Astrocyte (in vitro differentiated cells and primary cell): ENCODE measurements at places on chromosomes 2 and 18.
A peak's percentile ranks its signal among the peaks of the same experiment; 100 is the strongest.

DNA sequence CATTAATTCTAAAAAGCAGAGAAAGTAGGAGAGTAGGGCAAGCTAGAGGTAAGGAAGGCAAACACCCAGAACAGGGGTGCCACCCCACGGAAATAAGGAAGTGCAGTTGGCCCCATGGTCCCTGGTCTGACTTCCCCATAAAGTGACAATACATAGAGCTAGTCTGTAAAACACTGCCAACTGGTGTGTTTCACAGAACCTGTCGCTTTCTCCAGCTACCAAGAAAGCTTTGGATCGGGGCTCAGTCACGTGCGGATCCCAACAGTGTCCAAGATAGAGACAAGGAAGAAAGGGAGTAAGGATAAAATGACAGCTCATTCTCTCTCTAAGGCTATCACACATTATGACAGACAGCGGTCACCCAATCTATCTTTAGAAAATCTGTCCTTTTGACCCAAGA is 36.4 kb downstream of the TBC1D8 start:
- DNase-seq: no peak

DNA sequence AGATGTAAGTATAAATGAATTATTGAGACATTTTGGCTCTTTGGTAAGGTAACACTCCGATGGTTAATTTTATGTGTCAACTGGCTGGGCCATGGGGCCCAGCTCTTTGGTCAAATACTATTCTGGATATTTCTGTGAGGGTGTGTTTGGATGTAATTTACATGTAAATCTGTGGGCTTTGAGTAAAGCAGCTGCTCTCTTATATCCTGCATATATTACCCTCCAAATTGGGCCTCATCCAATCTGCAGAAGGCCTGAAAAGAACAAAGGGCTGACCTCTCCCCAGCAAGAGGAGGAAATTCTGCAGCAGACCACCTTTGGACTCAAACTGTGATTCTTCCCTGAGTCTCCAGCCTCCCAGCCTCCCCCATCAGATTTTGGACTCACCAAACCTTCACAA is 464.1 kb downstream of the PLCL1 start:
- no peak for DNase-seq

DNA sequence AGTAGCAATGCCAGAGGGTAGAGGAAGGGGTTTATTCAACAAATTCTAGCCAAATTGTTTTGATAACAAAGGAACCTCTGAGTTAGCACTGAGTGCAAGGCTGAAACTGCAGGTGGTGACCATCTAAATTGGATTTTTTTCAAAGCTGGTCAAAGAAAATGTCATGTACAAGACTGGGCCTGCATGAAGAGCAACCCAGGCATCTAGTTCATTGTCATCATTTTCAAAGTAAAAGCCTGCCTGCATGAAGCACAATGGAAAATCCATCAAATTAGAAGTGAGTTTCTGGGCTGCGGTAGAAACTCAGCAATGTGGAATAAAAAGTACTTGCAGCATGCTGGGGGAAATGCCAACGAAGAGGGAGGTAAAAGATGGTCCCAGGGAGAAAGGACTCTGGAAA is 80.8 kb upstream of the PPP1CB start:
- DNase-seq: no peak

GRCh38 chr2:102839668-102840388 is 78.0 kb downstream of the TMEM182 start:
- peak; percentile 8 for DNase-seq

- DNase-seq: no peak
Observed at GRCh38 chr18:46190667-46191066, 86.5 kb downstream of the HAUS1 start.

DNA sequence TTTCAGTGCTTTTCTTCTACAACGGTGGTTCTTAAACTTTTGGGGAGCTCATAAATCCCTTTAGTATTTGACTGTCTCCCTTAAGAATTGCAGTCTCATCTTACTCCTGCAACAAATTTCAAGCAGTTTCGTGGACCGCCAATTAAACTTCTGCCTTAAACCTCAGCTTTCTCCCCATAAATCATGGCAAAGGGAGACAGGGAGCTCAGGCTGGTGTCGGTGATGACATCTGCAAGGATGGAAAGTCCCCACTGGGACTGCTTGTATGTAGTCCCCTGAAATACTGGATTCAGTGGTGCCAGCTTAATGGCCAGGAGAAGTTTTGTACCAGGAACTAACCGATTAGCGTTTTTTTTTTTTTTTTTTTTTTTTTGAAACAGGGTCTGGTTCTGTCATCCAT is 148.7 kb upstream of the ITGA6 start:
- no peak for DNase-seq

GRCh38 chr2:206990360-206990759 is 51.0 kb downstream of the CPO start:
- DNase-seq: peak; percentile 38

- DNase-seq: no peak
Observed at GRCh38 chr2:7604456-7604855, 687.2 kb downstream of the RNF144A start.

DNA sequence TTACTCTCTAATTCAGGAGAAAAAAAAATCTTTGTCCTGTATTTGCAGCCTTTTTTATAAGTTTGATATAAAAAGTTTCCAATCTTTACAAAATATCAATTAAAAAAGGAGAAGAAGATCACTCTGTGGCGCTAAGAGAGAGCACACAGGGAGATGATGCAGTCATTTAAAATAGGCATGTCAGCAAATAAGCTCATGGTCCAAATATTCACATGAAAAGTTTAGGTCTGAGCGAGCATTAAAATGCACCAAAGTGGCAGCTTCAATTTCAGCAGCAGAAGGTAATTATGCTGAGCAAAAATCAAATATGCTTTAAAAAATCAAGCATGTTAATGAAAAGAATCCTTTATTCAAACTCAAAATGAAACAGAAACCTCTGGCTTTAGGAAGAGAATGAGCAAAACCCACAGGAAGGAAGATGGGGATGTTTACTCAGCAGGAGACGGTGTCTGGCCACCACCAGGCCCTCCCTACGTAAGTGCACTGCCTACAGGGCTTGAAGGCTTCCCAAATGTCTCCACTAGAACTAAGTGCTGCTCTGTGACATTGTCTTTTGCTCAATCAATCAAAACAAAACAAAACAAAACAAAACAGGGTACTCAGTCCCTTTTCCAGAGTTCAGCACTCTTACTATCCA is 120.4 kb downstream of the L3MBTL4 start:
- no peak for DNase-seq

DNA sequence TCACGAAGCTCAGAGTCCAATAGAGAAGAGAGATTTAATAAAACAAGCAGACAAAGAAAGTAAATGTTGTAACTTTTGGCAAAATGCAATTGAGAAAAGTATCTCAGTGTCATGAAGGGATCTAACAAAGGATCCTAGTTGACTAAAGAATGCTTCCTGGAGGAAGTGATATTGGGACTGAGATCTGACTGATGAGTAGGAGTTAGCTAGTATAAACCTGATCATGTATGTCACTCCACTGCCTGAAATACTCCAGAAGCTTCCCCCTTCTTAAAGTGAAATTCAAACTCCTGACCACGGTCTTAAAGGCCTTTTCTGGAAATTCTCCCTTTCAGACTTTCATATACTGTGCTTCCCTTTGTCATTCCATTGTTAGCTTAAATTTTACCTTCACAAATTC is 1102.4 kb upstream of the ZEB2 start:
- DNase-seq: no peak

DNA sequence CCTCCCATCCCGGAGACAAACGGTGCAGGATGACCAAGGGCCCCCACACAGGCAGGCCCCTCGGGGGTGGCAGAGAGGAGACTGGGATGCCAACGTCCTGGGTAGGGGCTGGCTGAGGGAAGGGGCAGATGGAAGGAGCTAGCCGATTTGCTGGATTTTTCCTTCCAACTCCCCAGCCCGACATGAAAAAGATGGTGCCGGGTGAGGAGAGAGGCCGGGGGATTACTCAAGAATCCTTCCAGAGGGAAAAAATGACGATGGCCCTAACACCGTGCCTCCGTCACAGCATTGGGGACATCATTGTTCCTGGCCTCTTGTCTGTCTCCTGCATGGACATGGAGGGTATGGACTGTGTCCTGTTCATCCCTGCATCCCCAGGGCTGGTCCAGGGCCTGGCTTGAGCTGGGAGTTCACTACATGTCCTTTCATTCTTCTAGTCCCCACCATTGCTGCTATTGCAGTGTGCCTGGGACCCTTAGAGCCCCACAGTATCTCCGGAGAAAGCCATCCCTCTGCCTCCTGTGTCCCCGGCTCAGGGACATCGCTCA is 217.7 kb downstream of the TNS1 start:
- DNase-seq: no peak

GRCh38 chr2:239937866-239938640 is 87.1 kb downstream of the NDUFA10 start:
- DNase-seq: no peak

- no peak for DNase-seq
Observed at GRCh38 chr2:208983486-208983885, 440.4 kb upstream of the MAP2 start.

GRCh38 chr18:74229005-74229404 is 62.8 kb downstream of the CYB5A start:
- DNase-seq: no peak

DNA sequence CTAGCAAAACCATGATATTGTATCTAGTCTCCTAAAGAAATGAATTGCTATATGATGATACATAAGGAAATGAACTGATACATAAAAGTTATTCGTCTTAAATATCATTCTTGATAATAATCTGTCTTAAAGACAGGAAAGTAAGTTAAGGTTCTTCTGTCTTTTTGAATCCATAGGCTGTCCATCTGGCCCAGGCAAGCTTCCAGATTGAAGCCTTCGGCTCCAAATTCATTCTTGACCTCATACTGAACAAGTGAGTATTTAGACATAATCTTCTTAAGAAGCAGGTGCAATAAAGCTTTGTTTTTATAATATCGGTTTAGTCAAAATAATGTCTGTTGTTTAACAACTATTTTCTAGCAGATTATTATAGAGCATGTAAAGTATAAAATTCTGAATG is 37.7 kb downstream of the ADAM23 start:
- no peak for DNase-seq

- no peak for DNase-seq
Observed at GRCh38 chr2:10831400-10831985, 18.9 kb upstream of the PDIA6 start.

GRCh38 chr2:141957321-141957720 is 173.5 kb downstream of the LRP1B start:
- DNase-seq: no peak

DNA sequence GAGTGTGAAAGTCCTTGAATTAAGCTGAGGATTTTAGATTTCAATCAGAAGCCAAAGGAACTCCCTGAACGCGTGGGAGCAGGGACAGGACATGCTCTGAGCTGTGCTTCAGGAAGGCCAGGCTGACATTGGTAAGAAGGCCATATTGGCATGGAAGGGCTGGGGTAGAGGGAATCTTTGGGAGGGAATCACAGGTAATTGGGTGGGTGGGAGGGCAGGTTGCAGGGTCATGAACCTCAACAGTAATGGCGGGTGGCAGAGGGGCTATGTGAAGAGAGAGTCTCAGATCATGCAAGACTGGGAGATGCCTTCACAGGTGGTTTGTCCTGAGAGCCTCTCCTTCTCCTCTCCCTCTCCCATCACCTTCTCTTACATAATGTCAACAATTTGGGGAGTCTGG is 18.6 kb upstream of the CELF4 start:
- DNase-seq: no peak

GRCh38 chr2:74457549-74458131 is 598 bp upstream of the WBP1 start:
- no peak for DNase-seq

DNA sequence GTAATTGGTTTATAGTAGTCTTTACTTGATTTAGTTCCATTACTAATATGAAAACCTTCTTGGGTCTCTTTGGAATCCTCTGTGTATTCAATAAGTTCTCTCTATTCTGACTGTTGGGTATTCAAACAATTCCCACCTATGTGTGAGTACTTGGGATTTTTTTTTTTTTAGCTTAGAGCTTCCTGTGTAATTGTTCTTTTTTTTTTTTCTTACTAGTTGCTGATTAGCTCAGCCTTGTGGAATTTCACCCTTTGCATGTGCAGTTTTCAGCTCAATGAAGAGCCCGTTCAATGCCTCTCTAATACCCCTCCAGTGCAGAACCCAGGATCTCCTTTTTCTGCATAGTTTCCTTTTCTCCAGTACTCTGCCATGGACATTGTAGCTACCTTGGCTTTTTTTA is 339.1 kb upstream of the GALNT5 start:
- peak; percentile 42 for DNase-seq

GRCh38 chr2:122960759-122961641 is 1064.1 kb upstream of the CNTNAP5 start:
- peak; percentile 62 for DNase-seq

DNA sequence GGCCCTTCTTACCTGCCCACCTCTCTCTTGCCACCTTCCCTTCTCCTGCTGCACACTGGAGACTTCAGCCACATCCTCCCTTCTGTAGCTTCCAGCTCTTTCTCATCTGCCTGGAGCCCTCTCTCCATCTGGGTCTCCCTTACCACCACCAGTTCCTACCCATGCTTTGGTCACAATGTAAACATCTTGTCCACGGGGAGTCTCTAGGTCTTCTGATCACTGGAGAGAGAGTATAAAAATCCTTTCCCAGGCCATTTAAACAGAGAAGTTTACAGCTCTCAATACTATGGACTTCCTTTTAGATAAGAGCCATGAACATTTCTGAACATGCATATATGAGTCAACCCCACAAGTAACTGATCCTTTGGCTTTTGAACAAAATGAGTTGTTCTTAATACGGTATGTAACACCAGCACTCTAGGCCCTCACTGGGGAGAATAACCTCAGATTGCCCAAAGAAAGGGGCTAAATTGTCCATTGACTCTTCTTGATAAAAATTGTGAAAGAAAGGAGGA is 5.8 kb downstream of the ARHGAP25 start:
- peak; percentile 64 for DNase-seq

DNA sequence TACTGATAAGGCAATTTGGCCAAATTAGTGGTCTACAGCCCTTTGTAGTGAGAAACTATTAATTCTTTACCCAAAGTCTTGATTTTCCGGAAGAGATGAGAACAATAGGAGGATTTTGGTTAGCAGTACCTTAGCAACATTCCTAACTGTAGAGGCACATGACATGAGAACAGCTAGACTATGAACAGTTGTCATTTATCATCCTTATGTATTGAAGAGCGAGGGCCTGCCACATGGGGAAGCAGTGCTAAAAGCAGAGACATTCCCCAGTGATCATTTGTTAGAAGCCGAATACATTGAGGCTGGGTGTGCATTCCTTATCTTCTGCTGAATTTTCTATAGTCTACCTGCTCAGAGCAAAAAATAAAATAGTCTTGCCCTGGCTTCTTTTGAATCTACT is 65.2 kb downstream of the RBBP8 start:
- peak; percentile 63 for DNase-seq
